ENCODE measurements at places on chromosomes 3 and 15. TPM values are rescaled to one million over a fixed set of nuclear protein-coding genes. Genes with fewer than 3 reads are reported as not detected.

DNA sequence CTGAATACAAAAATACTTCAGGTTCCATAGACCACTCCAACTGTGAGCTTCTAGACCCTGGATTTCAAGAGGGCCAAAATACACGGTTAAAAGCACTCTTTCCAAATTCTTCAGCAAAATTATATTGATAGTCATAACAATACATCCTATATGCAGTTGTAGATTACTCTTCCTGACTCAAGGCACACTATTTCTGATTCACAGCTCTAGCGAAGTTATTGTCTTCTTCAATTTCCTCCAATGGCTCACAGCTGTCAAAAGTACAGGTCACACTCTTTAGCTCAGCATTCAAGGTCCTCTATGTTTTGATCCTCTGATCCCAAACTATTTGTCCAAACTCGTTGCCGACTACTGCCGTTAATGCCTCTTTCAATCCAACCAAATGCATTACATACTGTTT lies 13.5 kb upstream of the CCDC80 start:
- no peaks in the 10 kb centered on the region for H3K4me1 ChIP-seq
- H3K27ac ChIP-seq = no peak overlapping the region
- H3K27me3 ChIP-seq = no peaks in the 10 kb centered on the region
- H3K36me3 ChIP-seq = no peaks in the 10 kb centered on the region
- no peak for DNase-seq

The PRR23A gene
- polyA plus RNA-seq = not detected

DNA sequence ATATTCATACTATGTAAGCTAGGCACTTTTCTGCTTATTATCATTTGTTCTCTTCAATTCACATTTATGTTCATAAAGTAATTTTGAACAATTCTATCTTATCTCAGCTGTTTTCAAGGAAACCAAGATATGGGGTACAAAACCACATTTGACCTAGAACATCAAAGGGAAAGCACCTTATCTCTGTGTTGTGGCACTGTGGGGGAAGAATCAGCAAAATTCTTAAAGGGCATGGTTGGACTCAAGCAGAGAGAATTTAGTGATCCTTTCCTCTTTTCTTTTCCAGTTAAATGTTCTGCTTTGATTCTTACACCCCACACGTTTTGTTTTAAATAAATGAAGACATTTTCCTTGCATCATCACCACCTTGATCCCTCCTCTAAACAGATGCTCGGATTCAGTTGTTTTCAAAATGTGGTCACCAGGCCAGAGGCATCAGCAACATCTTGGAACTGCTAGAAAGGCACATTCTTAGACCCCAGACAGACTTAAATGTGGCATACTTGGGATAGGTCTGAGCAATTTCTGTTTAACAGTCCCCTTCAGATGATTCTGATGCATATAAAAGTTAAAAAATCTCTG lies 128.4 kb upstream of the TP63 start:
- H3K27me3 ChIP-seq = no peaks in the 10 kb centered on the region
- H3K27ac ChIP-seq = no peak overlapping the region
- H3K4me1 ChIP-seq = no peaks in the 10 kb centered on the region
- no peak for DNase-seq
- H3K4me3 ChIP-seq = no peak overlapping the region

The ZNF717 gene
- 6.1 TPM for polyA plus RNA-seq

The FOXL2 gene
- polyA plus RNA-seq = not detected

- no peak overlapping the region for H3K4me3 ChIP-seq
- H3K27ac ChIP-seq = no peak overlapping the region
- H3K27me3 ChIP-seq = no peaks in the 10 kb centered on the region
- H3K36me3 ChIP-seq = no peaks in the 10 kb centered on the region
These were observed 26.4 kb upstream of the KLF13 start for GRCh38 chr15:31300208-31300661.

The NKIRAS1 gene
- 5.3 TPM for polyA plus RNA-seq

The TM4SF4 gene
- polyA plus RNA-seq = not detected

DNA sequence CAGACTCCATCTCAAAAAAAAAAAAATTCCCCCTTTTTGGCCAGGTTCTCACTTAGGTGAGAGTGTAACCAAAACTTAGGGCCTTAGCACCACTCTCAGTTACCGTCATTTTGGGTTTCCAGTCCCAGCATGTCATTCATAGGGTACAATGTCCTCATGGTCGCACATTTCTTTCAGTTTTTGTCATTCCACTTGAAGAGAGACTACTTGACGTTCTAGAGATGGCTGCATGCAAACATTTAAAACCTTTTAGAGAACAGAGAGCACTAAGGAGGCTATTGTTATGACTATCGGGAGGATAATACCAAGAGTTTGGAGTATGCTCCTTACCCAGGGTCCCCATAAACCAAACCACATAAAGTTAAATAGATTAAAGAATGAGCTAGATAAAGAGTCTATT lies 37.9 kb upstream of the THUMPD3 start:
- H3K27me3 ChIP-seq = no peaks in the 10 kb centered on the region
- DNase-seq = no peak
- no peaks in the 10 kb centered on the region for H3K4me1 ChIP-seq
- H3K27ac ChIP-seq = no peak overlapping the region

GRCh38 chr3:128287216-128287615 lies 133.9 kb downstream of the EEFSEC start:
- H3K4me3 ChIP-seq = no peak overlapping the region
- DNase-seq = no peak
- H3K4me1 ChIP-seq = no peaks in the 10 kb centered on the region
- no peaks in the 10 kb centered on the region for H3K36me3 ChIP-seq

DNA sequence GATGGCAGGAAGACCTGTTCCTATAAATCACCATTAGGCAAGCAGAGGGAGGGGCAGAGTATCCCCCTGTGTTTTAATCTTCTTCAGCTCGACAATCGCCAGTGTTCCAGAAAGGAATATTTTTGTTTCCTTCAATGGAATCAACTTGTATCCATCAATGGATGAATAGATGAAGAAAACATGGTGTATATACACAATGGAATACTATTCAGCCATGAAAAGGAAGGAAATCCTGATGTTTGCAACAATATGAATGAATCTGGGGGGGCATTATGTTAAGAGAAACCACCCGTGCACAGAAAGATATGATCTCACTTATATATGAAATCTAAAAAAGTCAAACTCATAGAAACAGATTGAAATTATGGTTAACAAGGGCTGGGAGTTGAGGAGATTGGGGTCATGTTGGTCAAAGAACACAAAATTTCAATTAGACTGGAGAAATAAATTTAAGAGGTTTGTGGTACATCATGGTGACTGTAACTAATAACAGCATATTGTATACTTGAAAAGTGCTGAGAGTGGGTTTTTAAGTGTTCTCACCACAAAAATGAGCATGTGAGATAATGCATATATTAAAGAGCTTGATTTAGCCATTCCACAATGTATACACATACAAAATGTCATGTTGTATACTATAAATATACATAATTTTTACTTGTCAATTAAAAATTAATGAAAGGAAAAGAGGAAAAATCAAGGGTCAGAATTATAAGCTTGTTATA lies 64.2 kb upstream of the ITGA11 start:
- no peaks in the 10 kb centered on the region for H3K36me3 ChIP-seq
- no peaks in the 10 kb centered on the region for H3K4me1 ChIP-seq
- DNase-seq = no peak
- H3K4me3 ChIP-seq = no peak overlapping the region

DNA sequence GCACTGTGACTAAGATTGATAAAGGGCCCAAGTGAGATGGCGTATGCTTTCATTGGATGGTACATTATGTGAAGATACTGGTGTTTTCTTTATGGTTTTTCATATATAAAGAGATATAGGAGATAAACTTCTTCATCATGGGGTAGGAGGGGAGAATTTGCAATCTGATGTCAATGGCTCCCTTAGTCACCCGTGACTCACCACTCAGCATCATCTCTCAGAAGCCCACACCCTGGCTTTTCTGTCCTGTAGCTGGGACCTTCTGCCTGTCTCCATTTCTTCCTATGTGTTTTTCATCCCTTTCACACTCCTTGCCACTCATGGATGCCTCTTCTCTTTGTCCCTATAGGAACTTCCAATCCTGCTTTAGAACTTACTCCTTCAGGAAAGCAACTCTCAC lies 114.3 kb upstream of the SEMA6D start:
- H3K27ac ChIP-seq = no peak overlapping the region
- DNase-seq = no peak
- H3K4me3 ChIP-seq = no peak overlapping the region
- H3K4me1 ChIP-seq = no peaks in the 10 kb centered on the region
- H3K27me3 ChIP-seq = no peaks in the 10 kb centered on the region

GRCh38 chr3:141218926-141219325 lies 12.7 kb upstream of the PXYLP1 start:
- H3K27ac ChIP-seq = no peak overlapping the region
- H3K4me1 ChIP-seq = no peaks in the 10 kb centered on the region
- no peaks in the 10 kb centered on the region for H3K27me3 ChIP-seq
- DNase-seq = no peak
- no peaks in the 10 kb centered on the region for H3K36me3 ChIP-seq

GRCh38 chr3:44632193-44632592 lies 7.4 kb downstream of the ZNF197 start:
- no peak for DNase-seq
- no peaks in the 10 kb centered on the region for H3K27me3 ChIP-seq

The CAMKV gene
- polyA plus RNA-seq = not detected

The UBAP1L gene
- 0.45 TPM for polyA plus RNA-seq

- no peaks in the 10 kb centered on the region for H3K4me1 ChIP-seq
- H3K4me3 ChIP-seq = no peak overlapping the region
These were observed 29.0 kb upstream of the ZMAT3 start for GRCh38 chr3:179100652-179101051.

- H3K27me3 ChIP-seq = no peaks in the 10 kb centered on the region
- no peak overlapping the region for H3K4me3 ChIP-seq
- no peak for DNase-seq
- H3K36me3 ChIP-seq = no peaks in the 10 kb centered on the region
These were observed 79.4 kb upstream of the ATP11B start for GRCh38 chr3:182713743-182714517.

- H3K36me3 ChIP-seq = no peaks in the 10 kb centered on the region
- peaks cover 27% of the 10 kb centered on the region for H3K4me1 ChIP-seq
- no peak overlapping the region for H3K27ac ChIP-seq
- no peak for DNase-seq
- H3K4me3 ChIP-seq = no peak overlapping the region
These were observed 13.1 kb upstream of the CYP11A1 start for GRCh38 chr15:74380361-74381189.

- DNase-seq = no peak
- H3K4me3 ChIP-seq = no peak overlapping the region
- H3K4me1 ChIP-seq = no peaks in the 10 kb centered on the region
- no peaks in the 10 kb centered on the region for H3K27me3 ChIP-seq
- H3K36me3 ChIP-seq = no peaks in the 10 kb centered on the region
These were observed 171.3 kb upstream of the GADL1 start for GRCh38 chr3:31065765-31066164.

- H3K4me3 ChIP-seq = no peak overlapping the region
- H3K27ac ChIP-seq = no peak overlapping the region
- H3K36me3 ChIP-seq = peaks cover 19% of the 10 kb centered on the region
- no peak for DNase-seq
- H3K4me1 ChIP-seq = no peaks in the 10 kb centered on the region
- H3K27me3 ChIP-seq = no peaks in the 10 kb centered on the region
These were observed 71.6 kb downstream of the CHAC1 start for GRCh38 chr15:41024885-41025284.

DNA sequence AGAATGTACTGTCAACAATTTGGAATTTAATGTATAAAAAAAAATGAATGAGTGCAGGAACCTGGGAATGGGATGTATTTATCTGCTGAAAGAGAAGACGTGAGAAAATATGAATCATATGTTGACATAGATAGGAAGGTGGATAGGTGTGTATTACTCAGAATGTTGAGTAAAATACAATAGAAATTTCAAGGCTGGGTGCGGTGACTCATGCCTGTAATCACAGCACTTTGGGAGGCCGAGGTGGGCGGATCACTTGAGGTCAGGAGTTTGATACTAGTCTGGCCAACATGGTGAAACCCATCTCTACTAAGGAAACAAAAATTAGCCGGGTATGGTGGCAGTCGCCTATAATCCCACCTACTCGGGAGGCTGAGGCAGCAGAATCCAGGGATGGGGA lies 202.8 kb downstream of the CADM2 start:
- H3K27ac ChIP-seq = no peak overlapping the region
- H3K36me3 ChIP-seq = no peaks in the 10 kb centered on the region
- H3K4me1 ChIP-seq = no peaks in the 10 kb centered on the region
- no peak overlapping the region for H3K4me3 ChIP-seq
- DNase-seq = no peak

DNA sequence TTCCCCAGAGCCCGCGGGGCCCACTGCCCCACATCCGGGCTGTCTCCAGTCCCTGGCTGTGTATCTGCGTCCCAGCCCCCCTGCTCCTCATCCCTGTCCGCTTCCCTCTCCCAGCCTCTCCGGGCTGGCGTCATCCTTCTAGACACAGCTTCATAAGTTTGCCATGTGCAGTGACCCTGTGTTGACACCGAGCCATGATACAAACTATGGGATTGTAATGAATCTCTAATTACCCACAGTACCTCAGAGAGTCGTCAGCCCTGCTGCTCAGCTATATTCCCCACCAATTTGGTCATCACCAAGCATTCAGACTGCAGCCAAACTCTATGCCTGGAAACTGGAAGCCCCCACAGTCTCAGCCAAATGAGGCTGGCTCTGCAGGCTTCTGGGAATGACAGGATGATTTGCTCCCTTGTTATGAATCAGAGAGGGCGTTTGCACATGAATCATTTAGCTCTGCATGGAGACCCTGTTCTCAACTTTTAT lies 466.1 kb upstream of the ATP11B start:
- no peaks in the 10 kb centered on the region for H3K4me1 ChIP-seq
- no peaks in the 10 kb centered on the region for H3K36me3 ChIP-seq
- no peak overlapping the region for H3K4me3 ChIP-seq
- no peak overlapping the region for H3K27ac ChIP-seq

- H3K36me3 ChIP-seq = no peaks in the 10 kb centered on the region
- no peak overlapping the region for H3K4me3 ChIP-seq
- no peak for DNase-seq
- H3K4me1 ChIP-seq = no peaks in the 10 kb centered on the region
- H3K27me3 ChIP-seq = no peaks in the 10 kb centered on the region
These were observed 158.4 kb downstream of the TBC1D5 start for GRCh38 chr3:17584066-17584465.

Data from CD8-positive, alpha-beta memory T cell (primary cell).